ENCODE measurements at places on chromosomes 13 and 19.

GRCh38 chr13:35964011-35964862 is 166.9 kb downstream of the DCLK1 start:
- no peak for DNase-seq

DNA sequence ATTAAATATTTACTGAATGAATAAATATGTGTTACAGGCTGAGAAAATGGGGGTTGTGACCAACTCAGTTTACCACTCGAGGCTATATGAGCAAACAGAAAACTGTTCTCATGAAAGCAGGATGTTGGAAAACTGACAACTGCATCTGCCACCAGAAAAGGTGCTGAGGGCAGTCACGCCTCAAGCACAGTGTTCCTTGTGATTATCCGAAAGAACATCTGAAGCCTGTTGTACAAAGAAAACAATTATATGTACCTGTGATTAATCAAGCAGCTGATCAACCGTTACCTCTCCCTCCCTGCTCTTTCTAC is 6.2 kb upstream of the KLK13 start:
- no peak for DNase-seq

- DNase-seq = no peak
Measured at GRCh38 chr13:97535614-97536013, 101.6 kb downstream of the RAP2A start.

DNA sequence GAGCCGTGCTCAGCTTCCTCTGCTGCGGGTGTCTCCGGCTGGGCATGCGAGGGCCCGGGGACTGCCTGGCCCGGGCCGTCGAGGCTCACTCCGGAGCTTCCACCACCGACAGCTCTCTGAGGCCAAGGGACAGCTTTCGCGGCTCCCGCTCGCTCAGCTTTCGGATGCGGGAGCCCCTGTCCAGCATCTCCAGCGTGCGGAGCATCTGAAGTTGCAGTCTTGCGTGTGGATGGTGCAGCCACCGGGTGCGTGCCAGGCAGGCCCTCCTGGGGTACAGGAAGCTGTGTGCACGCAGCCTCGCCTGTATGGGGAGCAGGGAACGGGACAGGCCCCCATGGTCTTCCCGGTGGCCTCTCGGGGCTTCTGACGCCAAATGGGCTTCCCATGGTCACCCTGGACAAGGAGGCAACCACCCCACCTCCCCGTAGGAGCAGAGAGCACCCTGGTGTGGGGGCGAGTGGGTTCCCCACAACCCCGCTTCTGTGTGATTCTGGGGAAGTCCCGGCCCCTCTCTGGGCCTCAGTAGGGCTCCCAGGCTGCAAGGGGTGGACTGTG is 1.2 kb downstream of the S1PR4 start:
- DNase-seq = no peak

DNA sequence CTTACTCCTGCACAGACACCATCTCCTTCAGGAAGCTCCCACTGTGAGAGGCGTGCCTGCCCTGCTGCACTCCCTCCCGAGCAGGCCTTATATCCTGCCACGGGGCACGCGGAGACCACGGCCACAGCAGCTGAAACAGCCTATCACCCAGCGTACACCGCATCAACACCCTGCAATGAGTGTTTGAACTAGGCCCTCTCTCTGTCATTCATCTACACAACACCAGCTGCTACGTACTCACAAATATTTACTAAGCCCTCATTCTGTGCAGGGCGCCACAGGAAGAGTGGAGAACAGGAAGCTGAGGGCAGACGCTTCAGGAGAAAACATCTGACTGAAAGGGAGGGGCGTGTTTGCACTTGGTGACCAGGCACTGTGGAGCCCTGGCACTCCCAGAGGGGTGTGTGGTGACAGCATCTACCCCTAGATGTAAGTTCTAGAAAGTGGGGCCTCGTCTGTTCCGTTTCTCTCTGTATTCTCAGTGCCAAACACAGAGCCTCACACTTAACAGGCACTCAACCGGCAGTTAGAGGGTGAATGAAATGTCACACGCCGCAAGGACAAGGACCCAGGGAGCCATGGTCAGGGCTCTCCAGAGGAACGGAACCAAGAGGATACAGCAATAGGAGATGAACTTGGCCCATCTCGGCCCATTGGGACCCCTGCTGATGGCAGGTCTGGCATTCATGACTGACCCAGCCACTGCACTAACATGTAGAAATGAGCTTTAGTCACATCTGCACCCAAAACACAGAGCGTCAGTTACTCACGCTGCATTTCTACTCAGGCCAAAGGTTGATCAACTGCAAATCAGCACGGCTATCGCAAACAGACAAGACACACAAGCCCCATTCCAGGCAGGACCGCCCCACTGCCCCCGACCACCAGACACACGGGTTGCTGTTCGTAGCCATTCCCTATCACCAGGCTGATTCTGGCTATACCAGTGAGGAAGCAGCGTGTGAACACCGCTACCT is 15.7 kb downstream of the RANBP3 start:
- peak; percentile 20 for DNase-seq

- no peak for DNase-seq
Measured at GRCh38 chr13:51151463-51151862, 40.4 kb upstream of the C13orf42 start.

- DNase-seq = no peak
Measured at GRCh38 chr13:98490866-98491265, 86.0 kb downstream of the STK24 start.

DNA sequence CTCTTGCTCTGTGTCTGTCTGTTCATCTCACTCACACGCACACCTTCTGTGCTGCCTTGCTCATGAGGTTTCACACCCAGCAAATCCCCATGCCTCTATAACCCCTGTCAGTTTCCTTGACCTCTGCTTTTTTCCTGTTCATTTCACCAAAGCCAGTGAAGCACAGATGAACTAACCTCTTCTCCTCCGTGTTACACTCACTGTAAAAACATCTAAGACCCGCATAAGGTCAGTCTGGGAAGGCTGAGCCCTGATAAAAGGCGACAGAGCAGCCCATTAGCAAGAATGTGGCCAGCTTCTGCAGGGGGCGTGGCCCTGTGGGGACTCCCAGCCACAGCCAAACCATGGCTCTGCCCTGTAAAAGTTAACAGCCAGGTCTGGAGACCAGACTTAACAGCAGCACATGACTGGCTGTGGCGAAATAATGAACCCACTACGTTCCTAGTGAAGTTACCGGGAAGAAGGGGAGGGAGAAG is 42.8 kb upstream of the NPAS1 start:
- DNase-seq = no peak

DNA sequence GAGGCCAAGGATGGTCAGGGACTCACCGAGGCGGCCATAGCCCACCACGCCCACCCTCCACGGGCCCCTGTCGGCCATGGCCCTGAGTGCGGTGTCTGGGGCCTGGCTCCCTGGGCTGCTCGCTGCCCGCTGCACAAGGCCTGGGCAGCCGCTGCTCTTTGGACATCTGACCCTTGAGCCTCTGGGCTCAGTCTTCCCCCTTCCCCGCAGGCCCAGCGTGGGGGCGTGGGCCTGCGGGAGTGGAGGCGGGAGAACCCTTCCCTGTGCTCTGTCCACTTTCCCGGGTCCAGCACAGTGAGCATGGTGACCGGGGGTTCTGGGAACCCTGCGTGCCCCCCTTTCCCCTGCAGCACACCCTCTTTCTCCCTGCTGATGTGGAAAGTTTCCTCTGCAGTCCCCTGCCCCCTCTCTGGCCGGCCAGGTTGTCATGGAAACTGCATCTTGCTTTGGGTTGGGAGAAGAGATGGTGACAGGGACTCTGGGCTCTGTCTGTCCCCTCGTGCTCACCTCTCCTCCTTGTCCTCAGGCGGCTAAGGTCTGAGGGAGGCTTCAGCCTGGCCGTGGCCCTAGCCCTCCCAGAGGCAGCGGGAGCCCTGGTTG is at the start of gene ASPDH:
Gene ASPDH (minus strand): TSS at position 168 of the 600 bp plus-strand sequence. CDS start 90 bp downstream, at position 78.
- no peak for DNase-seq

- DNase-seq = no peak
Measured at GRCh38 chr19:16541526-16542044, 652 bp downstream of the CHERP start.

DNA sequence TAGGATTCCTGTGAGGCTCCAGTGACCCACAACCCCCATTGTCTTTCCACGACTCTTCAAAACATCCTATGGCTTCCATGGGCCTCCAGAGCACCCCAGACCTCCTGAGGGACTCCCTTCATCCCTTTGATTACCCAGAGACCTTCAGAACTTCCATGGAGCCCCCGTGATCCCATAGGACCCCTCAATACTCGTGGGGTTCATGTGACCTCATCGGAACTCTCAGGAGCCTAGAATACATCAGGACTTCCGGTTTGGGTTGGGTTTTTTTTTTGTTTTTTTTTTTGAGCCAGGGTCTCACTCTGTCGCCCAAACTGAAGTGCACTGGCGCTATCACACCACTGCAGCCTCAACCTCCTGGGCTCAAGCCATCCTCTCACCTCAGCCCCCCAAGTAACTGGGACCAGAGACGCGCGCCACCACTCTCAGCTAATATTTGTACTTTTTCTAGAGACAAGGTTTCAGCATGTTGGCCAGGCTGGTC is 774 bp downstream of the ALDH16A1 start:
- DNase-seq = no peak

- DNase-seq = no peak
Measured at GRCh38 chr13:29969286-29969685, 118.9 kb upstream of the UBL3 start.

DNA sequence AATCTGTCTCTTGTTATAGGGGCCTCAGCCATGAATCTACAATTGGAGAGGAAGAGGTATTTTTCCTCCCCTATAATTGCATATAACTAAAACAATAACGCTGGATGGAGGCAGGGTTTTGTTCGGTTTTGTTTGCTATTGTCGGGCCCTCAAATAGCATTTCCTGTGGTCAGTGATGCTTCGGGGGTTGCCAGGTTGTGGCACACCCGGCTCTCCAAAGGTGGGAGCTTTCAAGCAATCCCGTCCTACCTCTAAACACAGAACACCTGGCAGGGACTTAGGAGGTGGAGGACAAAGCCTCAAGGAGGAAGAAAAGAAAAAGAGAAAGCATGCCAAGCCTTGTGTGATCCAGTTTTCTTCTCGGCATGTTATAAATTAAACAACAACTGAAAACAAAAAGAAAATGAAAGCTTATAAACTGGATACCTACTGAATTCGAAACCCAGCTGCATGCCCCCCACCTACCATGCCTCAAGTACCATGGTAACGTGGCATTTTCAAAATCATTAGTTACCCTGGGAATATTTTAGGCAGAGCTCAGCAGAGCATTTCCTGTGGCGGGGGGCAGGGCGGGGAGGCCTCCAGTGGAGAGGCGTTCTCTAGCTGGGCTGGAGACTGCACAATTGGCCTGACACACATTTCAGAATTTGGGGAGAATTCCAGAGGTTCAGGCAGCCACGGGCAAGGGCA is 213.8 kb downstream of the DCLK1 start:
- no peak for DNase-seq

GRCh38 chr19:604355-604754 is 14.7 kb downstream of the HCN2 start:
- DNase-seq = no peak

- no peak for DNase-seq
Measured at GRCh38 chr13:113963376-113963775, 10.5 kb downstream of the C13orf46 start.

GRCh38 chr13:40187841-40188591 is 478.4 kb downstream of the FOXO1 start:
- DNase-seq = no peak

- DNase-seq = no peak
Measured at GRCh38 chr13:27665761-27666160, 44.1 kb downstream of the POLR1D start.

- no peak for DNase-seq
Measured at GRCh38 chr19:18173572-18174288, at the start of gene IFI30. Gene IFI30, plus strand, starts transcription at chr19:18173813. Its CDS starts 29 bp downstream, at chr19:18173842.

GRCh38 chr19:31906111-31906871 is 439.1 kb upstream of the ZNF507 start:
- no peak for DNase-seq

GRCh38 chr19:17757125-17757524 is 5.8 kb downstream of the FCHO1 start:
- no peak for DNase-seq

- DNase-seq = no peak
Measured at GRCh38 chr19:33569821-33570220, 48.2 kb upstream of the PEPD start.

DNA sequence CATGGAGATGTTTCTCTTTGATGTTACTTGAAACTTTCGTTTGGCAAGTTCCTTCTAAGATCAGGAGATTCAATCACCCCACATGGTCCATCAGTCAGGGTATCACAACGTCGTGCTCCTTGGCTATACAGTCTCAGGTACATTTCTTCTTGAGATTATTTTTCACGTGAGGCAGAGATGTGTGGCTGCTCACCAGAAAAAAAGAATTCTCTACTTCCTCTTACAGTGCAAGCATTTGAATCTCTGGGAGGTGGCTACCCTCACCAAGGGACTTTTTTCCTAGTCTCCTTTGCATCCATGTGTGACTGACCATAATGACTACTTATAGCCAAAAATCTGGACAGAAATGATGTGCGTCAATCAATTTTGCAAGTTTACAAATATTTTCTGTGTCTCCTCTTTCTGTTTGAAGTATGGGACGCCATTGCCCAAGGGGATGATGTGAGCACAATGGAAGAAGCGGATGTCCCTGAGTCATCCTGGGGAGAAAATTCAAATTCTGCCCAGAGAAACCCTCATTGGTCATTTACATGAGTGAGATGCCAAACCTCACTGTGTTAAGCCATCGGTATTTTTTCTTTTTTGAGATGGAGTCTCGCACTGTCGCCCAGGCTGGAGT is 8.6 kb upstream of the LAIR2 start:
- DNase-seq = no peak

- DNase-seq = no peak
Measured at GRCh38 chr19:49589502-49589905, 1.5 kb upstream of the PRR12 start.

GRCh38 chr19:53394522-53394973 is 401 bp upstream of the ZNF765 start:
- DNase-seq = no peak

DNA sequence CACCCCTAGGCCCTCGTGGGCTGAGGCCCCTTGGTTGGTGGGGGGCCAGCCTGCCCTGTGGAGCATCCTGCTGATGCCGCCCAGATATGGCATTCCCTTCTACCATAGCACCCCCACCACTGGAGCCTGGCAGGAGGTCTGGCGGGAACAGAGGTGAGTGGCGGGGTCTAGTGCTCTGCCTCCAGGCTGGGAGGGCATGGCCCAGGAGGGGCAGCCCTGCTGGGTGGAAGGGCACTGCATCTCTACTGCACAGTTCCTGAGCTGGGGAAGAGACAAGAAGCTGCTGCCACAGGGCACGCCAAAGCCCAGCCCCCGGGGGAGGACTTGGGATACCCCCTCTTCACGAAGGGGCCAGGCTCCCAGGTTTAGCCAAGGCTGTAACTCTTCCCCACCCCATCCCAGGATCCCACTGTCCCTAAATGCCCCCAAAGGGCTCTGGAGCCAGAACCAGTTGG is 2.4 kb upstream of the KMT2B start:
- no peak for DNase-seq

DNA sequence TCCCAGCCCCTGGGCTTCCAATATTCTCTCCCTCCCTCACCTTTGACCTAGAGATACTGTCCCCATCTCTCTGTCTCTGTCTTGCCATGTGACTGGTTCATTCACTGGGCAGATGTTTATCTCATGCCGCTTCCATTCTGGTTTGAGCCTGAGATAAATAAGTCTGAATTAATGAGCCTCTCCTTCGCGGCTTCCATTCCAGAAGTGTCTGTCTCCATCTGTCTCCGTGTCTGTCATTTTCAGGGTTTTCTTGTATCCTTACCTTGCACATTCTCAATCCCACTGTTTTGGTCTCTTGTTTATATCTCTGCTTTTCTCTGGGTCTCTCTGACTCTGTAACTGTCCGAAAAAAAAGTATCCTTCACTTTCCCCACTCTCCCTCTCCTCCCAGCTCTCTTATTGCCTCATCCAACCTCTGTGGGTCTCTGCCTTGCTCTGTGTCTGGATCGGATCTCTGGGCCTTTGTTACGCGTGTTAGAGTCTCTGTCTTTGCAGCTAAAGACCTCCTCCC is 4.3 kb downstream of the SPHK2 start:
- DNase-seq = no peak

Data from stimulated activated CD8-positive, alpha-beta memory T cell treated with anti-CD3 and anti-CD28 coated beads, Interleukin-7, amount 100 ng/mL, for 24 hours (primary cell).